ENCODE measurements at places on chromosomes 6 and 20.

- DNase-seq: no peak
Observed at GRCh38 chr6:148811459-148811858, 64.6 kb downstream of the UST start.

DNA sequence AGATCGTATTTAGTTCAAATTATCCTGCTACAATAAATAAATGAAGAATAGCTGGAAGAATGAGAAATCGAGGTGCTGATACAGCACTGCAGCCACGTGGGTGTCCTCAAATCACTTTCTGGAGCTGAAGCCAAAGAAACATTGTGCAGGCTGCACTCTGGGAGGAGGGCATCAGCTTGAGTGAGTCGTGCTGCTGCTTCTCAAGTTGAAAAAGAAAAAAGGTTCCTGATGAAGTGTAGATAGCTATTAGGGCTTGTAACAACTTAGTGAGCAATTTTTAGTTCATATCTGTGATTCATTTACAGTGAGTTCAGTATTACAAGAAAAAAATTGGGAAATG is 40.5 kb downstream of the DSE start:
- no peak for DNase-seq

DNA sequence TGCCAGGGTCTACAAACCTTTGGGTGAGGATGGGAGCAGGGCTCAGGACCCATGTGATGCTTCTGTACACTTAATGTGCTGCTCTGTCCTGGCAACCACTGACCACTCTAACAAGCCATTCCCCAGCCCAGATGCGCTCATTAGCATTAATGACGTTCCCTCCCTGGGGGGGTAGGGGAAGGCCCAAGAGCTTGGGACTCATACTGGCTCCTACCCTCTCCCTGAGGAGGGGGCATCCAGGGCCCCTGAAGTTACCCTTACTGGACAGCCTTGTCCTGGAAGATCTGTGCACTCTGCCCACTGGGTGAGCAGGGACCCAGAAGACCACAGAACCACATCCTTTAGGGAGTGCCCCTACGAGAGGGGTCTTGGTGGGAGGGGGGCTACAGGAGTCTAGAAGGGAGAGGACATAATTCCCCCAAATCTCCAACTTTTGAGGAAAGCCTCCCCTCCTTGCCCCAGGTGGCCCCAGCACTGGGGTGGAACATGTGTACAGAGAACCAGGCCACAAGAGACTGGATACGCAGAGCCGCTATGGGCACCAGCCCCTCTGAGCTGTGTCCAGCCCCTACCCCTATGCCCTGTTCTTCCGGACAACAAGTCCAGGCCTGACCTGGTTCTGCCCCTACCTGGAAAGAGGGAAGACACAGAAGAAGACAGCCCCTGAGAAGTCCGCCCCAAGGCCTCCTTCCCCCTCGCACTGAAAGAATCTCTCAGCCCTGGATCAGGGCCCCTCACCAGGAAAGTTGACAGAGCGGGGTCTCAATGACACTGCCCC is 1.4 kb downstream of the TEAD3 start:
- DNase-seq: no peak

GRCh38 chr6:8506126-8506525 is 70.8 kb upstream of the SLC35B3 start:
- DNase-seq: no peak

DNA sequence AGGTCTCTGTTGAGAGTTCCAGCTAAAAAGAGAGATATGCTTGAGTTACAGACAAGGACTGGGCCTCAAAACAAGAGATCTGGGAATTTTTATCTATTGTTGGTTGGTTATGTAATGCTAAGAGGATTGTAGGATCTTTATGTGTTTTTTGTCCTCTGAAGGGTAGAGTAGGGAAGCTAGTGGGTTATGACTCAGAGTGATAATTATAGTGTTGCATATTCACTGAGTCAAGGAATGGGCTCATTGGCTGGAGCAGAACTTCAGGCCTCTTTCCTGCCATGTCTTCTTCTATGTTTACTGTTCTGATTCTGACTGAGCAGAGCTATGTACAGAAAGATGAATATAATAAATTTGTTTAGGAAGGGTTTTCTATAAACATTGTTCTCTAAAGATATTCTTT is 66.1 kb upstream of the NOX3 start:
- DNase-seq: no peak

DNA sequence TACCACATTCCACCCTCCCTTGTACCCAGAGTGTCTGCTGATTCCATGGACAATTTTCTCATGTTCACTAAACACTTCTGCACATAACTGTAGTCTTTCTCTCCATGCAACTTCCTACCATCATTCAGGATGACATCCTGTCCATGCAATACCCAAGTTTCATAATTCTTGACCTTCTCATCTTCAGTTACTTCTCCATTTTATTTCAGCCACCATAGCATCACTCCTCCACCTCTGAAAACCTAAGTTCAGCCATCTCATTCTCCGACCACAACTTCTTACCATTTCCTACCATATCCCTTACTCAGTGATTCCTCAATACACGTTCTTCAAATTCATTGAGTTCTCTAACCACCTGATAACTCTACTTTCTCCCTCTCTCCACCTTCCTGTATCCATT is 216.5 kb upstream of the TENT5A start:
- no peak for DNase-seq

Measured in NCI-H1092 (cell line).